ENCODE measurements at places on chromosomes 11 and 22.

DNA sequence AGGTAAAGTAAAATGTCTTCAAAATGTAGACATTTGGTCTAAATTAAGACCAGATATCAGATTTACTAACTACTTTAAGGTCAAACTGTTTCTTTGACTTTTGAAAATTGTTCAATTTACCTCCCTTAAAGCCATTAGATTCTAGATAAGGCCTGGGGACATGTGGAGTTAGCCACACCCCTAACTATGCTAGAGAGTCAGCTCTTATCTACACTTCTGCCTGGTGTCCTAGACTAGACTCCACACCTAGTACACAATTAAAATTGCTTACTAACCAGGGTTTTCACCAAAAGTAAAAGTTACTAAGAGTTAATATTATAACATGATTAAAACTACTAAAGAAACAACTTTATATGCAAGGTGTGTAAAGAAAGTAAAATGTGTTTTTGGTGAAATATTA lies 43.6 kb upstream of the DBX1 start:
- no peak for DNase-seq

DNA sequence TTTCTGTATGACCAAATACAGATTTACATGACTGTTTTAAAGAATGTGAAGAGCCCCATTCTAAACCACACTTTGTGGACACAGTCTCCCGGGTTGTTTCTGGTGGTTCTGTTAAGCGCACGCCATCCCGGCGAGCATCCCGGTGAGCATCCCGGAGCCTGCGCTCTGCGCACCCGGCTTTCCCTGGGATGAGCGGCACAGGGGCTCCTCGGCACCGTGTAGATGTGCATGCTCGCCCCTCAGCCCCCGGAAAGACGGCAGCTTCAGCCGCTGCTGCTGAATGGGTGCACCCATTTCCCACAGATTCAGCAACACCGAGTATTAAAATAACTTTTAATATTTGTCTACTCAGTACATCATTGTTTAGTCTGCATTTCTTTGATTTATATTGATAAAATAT lies 36.0 kb downstream of the GLB1L2 start:
- no peak for DNase-seq

GRCh38 chr11:119891055-119891768 lies 162.2 kb upstream of the NECTIN1 start:
- DNase-seq: no peak

DNA sequence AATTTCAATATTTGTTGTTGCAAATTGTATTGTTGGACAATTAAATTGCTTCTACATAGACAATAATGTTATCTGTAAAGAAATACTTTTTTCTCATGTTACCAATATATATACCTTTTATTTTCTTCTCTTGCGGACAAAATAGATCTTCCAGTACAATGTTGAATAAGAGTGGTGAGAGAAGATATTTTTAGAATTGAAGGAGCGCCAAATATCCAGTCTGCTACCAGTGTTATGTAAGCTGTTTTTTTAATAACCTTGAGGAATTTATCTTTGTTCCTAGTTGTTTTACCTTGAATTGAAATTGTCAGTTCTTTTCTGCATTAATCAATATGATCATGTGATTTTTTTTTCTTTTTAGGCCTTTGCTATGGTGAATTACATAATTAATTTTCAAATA lies 1702.5 kb upstream of the RAG2 start:
- DNase-seq: no peak

DNA sequence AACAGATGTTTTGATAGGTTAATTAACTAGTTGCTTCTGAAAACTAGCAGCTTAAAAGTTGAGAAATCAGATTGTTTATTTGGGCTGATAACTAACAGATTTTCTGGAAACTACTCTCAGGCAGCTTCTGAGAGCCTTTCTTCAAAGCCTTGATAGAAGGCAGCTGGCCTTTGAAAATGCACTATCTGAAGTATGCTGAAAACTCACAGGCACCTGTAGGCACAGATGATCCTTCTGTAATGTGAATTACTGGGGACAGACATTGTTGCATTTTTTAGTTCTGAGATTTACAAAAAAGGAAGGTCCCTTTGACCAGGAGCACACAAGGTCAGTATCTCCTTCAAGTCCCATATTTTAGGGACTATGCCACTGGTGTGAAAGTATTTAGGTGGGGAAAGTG lies 460.8 kb upstream of the CNTN5 start:
- no peak for DNase-seq

GRCh38 chr11:69156235-69156639 lies 502 bp downstream of the SMIM38 start:
- no peak for DNase-seq

- peak; percentile 92 for DNase-seq
Measured at GRCh38 chr22:42070517-42071422, at the start of gene NAGA. TSS of gene NAGA (minus strand) at chr22:42070812. CDS start at chr22:42070297, 515 bp downstream.

DNA sequence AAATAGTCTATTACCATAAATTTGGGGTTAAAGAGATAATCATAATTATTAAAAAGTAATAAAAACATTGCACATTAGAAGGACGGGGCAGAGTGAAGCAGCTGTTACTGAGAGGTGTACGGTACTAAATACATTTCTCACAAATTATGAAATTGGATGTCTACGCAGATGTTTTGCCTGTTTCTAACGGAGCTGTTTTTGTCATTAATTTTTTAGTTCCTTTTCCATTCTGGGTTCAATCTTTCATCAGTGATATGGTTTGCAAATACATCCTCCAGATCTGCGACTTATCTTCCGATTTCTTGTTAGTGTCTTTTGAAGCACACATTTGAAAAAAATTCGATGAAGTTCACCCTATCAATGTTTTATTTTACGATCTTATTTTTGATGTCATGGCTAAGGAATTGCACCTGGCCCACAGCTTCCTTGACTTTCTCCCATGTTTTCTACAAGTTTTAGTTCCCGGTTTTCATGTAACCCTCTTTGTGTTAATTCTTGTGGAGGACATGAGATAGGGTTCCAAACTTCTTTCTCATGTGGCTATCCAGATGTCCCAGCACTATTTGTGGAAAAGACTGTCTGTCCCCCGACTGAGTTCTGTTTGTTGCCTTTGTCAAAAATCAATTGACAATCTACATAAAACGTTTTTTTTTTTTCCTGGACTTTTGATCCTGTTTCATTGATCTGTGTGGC lies 21.3 kb upstream of the KRTAP5-6 start:
- no peak for DNase-seq

GRCh38 chr11:127247261-127247851 lies 246.8 kb upstream of the KIRREL3 start:
- no peak for DNase-seq
